ENCODE measurements at places on chromosomes 12 and 14. TPM values are rescaled to one million over a fixed set of nuclear protein-coding genes. Genes with fewer than 3 reads are reported as not detected.
A peak's percentile ranks its signal among the peaks of the same experiment; 100 is the strongest.

LMNTD1 gene
- not detected for total RNA-seq

TSPAN19 gene
- 2.2 TPM for total RNA-seq

RFX4 gene
- not detected for total RNA-seq

KCNH3 gene
- not detected for total RNA-seq

GALNT8 gene
- 0.44 TPM for total RNA-seq

DNA sequence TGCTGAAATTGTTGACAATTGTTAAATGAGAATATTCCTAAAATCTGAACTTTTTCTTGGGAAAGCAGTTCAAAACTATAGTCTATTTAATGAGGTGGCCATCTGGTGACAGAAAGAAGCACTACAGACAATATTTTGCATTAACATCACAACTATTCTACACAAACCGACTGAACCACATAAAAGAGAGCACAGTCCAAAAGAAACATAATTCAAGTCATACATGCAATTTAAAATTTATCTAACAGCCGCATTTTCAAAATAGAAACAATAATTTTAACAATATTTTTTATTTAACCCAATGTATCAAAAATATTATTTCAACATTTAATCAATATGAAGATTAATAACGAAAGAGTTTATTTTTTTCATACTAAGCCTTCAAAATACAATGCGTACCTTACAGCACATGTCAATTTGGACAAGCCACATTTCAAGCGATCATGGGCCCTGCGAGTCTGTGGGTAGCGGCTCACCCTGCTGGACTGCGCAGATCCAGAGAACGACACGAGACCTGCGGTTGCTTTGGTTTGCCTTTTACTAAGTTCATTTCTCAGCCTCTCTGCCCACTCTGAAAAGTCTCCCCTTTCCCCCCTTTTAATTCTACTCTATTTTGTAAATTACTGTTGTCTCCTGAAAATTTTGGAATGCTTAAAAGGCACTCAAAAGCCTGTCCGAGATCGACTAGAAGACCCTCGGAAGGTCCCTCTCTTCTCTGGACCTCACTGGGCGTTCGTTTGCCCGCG lies 947 bp upstream of the LRRC9 start:
- H3K36me3 ChIP-seq: no peaks in the 10 kb centered on the region
- H3K4me3 ChIP-seq: peak overlapping the region; percentile 54
- H3K4me1 ChIP-seq: peaks cover 14% of the 10 kb centered on the region

DNA sequence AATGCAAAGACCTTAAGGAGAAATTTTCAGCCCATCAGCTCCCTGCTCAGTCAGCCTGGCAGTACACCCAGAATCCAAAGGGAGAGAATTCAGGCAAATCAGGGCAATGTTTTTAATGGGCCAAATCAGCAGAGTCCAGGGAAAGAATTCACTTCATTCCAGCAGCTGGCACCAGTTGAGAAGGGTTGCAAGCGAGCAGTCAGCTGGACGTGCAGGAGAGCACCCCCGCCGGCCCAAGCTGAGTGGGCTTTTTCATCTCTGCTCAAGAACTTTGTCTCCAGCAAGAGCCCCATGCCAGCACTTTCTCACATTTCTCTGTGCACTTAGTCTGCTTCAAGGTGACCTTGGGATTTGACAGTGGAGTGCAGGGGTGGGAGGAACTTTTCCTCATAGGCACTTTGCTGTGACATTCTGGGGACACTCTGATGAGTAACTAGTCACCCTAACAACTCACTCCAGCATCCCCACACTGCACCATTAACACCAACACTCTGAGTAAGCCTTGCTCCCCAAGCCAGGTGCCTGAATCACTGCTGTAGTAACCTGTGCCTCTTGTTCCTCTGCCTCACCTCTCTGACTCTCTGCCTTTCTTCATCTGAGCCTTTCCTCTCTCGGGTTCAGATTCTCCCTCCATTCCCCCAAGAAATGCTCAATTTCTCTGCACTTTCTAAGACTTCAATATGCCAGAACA lies 2.2 kb downstream of the ENDOU start:
- H3K27me3 ChIP-seq: no peaks in the 10 kb centered on the region
- H3K27ac ChIP-seq: no peak overlapping the region
- peaks cover 26% of the 10 kb centered on the region for H3K4me1 ChIP-seq
- DNase-seq: no peak
- H3K36me3 ChIP-seq: no peaks in the 10 kb centered on the region

GRCh38 chr14:52068615-52069306 lies at the start of gene NID2:
Gene NID2 (minus strand): TSS chr14:52069059. CDS start chr14:52068994, 65 bp downstream.
- peak; percentile 85 for DNase-seq
- no peaks in the 10 kb centered on the region for H3K27me3 ChIP-seq
- peak within 1 kb of the TSS; percentile 59 for H3K4me3 ChIP-seq
- H3K36me3 ChIP-seq: no peaks in the 10 kb centered on the region

- H3K4me1 ChIP-seq: no peaks in the 10 kb centered on the region
- no peak overlapping the region for H3K4me3 ChIP-seq
- H3K36me3 ChIP-seq: no peaks in the 10 kb centered on the region
- no peak overlapping the region for H3K27ac ChIP-seq
Measured at GRCh38 chr12:41479426-41479825, 291.3 kb downstream of the PDZRN4 start.

- H3K27ac ChIP-seq: peak overlapping the region; percentile 89
- H3K4me3 ChIP-seq: peak overlapping the region; percentile 87
- H3K27me3 ChIP-seq: no peaks in the 10 kb centered on the region
- H3K4me1 ChIP-seq: peaks cover 15% of the 10 kb centered on the region
- DNase-seq: no peak
Measured at GRCh38 chr12:104136577-104136976, 1.4 kb downstream of the NFYB start.

GRCh38 chr14:34580381-34580780 lies 40.9 kb upstream of the EAPP start:
- no peak overlapping the region for H3K27ac ChIP-seq
- no peaks in the 10 kb centered on the region for H3K27me3 ChIP-seq
- H3K4me3 ChIP-seq: no peak overlapping the region
- H3K36me3 ChIP-seq: no peaks in the 10 kb centered on the region

DNA sequence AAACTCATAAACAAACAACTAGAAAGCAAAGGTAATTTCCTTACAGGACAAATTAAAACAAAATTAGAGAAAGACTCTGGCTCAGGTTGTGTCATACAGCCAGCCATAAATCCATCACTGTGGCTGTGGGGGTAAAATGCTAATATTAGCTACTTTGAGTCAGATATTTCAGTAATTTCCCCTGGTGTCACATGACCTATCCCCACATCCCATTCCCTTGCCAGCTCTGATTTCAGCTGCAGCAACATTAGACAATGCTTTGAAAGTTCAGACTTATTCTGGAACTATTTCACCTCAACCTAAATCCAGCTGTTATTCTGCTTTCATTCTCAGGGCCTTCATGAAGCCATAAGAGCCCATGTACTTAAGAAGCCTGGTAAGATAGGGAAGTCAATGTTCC lies 55.3 kb downstream of the RPL10L start:
- H3K27me3 ChIP-seq: no peaks in the 10 kb centered on the region
- H3K27ac ChIP-seq: no peak overlapping the region
- no peaks in the 10 kb centered on the region for H3K36me3 ChIP-seq
- no peak for DNase-seq

- H3K27me3 ChIP-seq: no peaks in the 10 kb centered on the region
- no peak overlapping the region for H3K27ac ChIP-seq
- H3K4me3 ChIP-seq: no peak overlapping the region
- peaks cover 6% of the 10 kb centered on the region for H3K4me1 ChIP-seq
- H3K36me3 ChIP-seq: no peaks in the 10 kb centered on the region
- DNase-seq: no peak
Measured at GRCh38 chr12:67447180-67447579, 178.0 kb downstream of the CAND1 start.

- no peaks in the 10 kb centered on the region for H3K36me3 ChIP-seq
- H3K27ac ChIP-seq: no peak overlapping the region
- H3K4me1 ChIP-seq: peaks cover 4% of the 10 kb centered on the region
- DNase-seq: no peak
- H3K4me3 ChIP-seq: no peak overlapping the region
Measured at GRCh38 chr14:69535230-69535848, 39.3 kb downstream of the CCDC177 start.

GRCh38 chr12:94977766-94978468 lies 25.6 kb downstream of the NDUFA12 start:
- no peaks in the 10 kb centered on the region for H3K4me1 ChIP-seq
- H3K4me3 ChIP-seq: no peak overlapping the region
- H3K27me3 ChIP-seq: no peaks in the 10 kb centered on the region
- DNase-seq: no peak
- no peak overlapping the region for H3K27ac ChIP-seq

DNA sequence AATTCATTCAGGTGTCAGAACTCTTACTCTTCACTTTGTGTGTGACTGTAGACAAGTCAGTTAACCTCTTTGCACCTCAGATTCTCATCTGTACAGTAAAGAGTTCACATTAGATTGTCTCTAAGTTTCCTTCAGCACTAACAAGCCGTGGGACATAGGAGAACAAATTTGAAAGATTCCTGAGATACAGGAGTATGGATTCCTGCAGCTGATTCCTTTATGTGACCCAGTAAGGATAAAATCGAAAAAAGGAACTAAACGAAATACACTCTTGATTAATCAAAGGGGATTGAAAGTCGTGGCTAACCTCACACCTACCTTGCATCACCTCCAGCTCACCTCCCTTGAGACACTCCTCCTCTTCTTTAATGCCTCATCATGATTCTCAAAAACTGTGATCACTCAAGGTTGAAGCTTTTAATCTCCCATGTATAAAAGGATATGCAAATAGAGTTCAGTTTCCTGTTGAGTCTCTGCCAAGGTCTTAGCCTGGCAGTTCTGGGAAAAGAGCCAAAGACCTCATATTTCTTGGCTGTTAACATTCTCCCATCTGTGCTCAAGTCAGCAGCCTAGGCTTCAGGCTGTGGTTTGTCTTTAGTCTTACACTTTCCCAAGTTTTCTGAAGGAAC lies 156.6 kb downstream of the DAD1 start:
- H3K4me3 ChIP-seq: no peak overlapping the region
- H3K27me3 ChIP-seq: no peaks in the 10 kb centered on the region
- peaks cover 23% of the 10 kb centered on the region for H3K4me1 ChIP-seq

DNA sequence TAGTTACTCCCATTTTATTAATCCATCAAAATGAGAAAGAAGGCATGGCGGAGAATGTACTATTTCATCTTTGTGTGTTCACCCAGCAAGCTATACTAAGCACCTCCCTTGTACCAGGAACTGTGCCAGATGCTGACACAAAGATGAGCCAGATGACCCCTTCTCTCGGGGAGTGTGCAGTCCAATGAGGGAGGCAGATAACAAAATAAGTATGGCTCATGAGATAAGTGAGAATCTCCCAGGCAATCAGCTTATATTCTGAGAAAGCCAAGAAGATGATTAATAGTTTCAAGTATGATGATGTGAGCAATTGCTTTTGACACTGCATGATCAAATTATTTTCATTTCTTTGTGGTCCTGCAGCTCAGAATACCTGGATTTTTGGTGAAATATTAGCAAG lies 1.3 kb upstream of the TMEM233 start:
- H3K27ac ChIP-seq: no peak overlapping the region
- no peaks in the 10 kb centered on the region for H3K4me1 ChIP-seq
- no peak for DNase-seq
